Stimulated activated CD8-positive, alpha-beta memory T cell treated with anti-CD3 and anti-CD28 coated beads, Interleukin-12 subunit alpha, Interleukin-12 subunit beta, amount 100 ng/mL, for 1 hour (primary cell): ENCODE measurements at places on chromosomes 5 and 9.

DNA sequence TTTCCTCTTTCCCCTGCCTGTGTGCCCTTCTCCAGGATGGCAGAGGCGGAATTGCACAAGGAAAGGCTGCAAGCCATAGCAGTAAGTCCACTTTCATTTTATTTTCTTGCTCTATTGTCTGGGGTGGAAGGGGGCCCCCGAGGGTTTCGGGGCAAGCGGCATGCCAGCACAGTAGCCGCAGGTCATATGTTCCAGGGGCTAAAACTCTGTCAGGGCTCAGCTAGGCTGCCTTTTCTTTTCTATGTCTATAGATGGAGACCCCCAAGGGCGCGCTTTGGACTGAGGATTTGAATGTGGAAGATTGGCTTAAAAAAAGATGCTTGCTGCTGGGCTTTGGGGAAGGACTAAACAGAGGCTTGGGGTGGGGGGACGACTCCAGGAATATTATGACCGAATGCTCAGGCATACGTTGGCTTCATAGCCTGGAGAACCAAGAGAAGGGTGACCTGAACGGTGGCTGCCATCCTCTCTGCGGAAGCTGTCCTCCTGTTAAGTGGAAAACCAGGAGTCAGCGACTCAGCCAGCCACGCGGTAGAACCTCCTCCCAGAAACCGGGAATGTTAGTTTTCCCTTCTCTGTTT, 545 bp downstream of the PALM2AKAP2 start:
- DNase-seq, result no peak

DNA sequence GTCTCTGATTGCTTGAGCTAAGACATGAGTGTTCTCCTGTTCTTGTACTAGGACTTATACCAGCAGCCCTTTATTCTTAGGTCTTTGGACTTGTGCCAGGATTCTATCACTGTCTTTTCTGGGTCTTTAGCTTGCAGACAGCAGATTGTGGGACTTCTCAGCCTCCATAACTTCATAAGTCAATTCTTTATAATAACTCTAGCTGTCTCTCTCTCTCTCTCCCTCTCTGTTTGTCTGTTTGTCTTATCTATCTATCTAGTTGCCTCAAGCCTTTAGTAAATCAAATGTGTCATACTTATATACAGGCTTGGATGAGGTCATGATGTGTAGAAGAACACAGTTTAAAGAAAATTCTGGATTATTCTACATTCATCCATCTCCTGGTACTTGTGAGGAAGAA, 11.5 kb upstream of the ANKRD55 start:
- no peak for DNase-seq

GRCh38 chr5:119287547-119288111, 68.2 kb upstream of the TNFAIP8 start:
- DNase-seq, result no peak

- no peak for DNase-seq
Measured at GRCh38 chr5:119458911-119459632, 6.8 kb downstream of the HSD17B4 start.

DNA sequence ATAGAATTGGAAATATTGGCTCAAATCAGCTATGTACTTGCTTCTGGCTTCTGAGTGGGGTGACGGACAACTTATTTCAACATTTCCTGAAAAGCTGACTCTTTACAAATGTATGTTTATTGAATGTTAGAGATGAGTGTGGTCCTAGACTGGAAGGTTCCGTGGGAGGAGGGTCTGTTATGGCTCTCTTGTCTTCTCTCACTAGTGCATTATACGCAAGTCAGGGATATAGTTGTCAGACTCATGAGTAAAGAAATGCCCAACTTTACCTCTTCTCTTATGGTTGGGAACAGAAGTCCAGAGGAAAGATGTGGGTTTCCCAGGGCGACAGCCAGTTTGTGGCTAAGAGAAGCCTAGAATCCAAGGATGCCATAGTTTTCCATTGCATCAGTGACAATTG, 839.3 kb upstream of the WWC1 start:
- DNase-seq, result no peak

DNA sequence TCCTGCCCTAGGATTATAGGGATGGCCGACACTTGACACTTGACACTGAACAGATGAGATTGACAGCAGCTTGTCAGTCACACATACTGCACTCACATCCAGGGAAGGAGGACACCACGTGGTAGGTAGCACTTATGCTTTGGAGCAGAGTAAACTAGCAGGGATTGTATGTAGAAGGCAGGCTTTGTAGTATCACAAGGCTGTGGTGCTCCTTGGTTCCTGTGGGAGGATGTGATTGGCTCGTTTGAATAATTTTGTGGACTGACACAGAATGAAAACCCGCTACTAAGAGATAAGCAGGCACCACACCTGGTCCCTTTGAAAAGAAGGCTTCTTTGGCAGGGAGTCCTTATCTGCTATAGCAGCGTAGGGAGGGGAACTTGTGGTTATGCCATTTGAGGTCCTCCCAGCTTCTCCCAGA, 63.6 kb upstream of the IL12B start:
- DNase-seq, result no peak

DNA sequence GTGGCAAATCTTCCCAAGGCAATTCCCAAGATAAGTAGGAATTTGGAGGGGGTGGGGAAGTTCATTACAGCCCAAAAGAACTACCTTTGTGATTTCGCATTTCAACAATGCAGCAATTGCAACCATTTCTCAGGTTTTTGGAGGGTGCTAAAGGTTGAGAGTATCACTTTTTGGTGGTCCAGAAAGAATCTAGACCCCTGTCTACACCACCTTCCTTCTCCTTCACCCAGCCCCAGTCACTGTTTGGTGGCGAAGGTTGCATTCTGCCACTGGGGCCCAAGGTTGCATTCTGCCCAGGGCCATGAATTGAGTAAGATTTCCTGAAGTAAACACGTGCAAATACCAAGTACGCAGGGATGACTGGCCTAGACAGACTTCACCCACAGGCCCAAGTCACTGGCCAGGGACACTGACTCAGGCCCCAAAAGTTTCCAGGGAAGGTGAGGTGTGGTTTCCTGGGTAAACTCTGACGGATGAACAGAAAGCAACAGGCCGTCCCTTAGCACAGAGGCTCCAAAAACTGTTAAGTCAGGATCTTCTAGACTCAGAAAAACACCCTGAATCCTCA, 5.7 kb downstream of the PDE6A start:
- no peak for DNase-seq

- DNase-seq, result no peak
Measured at GRCh38 chr5:27308153-27308552, 269.8 kb upstream of the CDH9 start.

GRCh38 chr9:116716438-116716837, 29.3 kb downstream of the TRIM32 start:
- DNase-seq, result no peak

- no peak for DNase-seq
Measured at GRCh38 chr9:87198716-87199115, 251.4 kb upstream of the GAS1 start.
